ENCODE measurements at places on chromosomes 5 and 9.

GRCh38 chr5:165370794-165371193 is 1865.4 kb downstream of the MAT2B start:
- no peak for DNase-seq

GRCh38 chr9:135586601-135587109 is 25.1 kb downstream of the PAEP start:
- DNase-seq, result no peak

DNA sequence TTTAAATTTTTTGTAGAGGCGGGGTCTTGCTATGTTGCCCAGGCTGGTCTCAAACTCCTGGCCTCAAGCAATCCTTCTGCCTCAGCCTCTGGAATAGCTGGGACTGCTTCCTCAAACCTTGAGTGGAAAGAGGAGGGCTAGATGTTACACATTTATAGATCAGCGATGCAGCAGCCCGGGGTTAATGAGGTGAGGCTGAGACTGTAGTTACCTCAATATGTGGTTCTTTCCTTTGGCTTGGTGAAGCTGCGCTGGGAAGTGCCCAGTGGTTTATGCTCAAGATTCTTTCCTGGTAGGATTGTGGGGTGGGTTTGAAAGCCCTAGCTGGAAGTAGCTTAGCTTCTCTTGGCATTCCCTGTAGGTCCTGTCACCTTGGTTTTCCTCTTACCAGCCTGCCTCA is 22.5 kb downstream of the ZNF618 start:
- DNase-seq, result no peak

GRCh38 chr5:142317753-142318152 is 7.1 kb downstream of the SPRY4 start:
- no peak for DNase-seq

GRCh38 chr5:74995926-74996325 is 56.4 kb downstream of the GCNT4 start:
- DNase-seq, result no peak

GRCh38 chr5:476102-476813 is 33.3 kb downstream of the EXOC3 start:
- no peak for DNase-seq

DNA sequence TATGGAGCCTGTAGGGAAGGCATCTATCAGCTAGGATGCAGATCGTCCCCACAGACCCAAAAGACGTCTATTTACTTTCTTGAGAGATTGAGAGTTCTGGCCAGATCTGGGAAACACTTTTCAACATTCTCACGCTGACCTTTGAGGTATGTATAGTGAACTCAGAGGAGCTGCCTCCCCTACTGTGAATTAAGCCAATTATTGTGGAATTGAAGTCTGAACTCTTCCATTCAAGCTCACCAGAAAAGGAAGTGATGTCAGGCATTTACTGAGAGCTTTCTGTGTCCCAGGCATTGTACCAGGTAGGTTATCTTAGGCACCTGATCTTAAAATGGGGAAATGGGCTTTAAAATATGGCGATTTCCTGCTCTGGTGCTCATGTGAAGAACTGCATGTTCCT is 136.5 kb downstream of the SV2C start:
- DNase-seq, result no peak

DNA sequence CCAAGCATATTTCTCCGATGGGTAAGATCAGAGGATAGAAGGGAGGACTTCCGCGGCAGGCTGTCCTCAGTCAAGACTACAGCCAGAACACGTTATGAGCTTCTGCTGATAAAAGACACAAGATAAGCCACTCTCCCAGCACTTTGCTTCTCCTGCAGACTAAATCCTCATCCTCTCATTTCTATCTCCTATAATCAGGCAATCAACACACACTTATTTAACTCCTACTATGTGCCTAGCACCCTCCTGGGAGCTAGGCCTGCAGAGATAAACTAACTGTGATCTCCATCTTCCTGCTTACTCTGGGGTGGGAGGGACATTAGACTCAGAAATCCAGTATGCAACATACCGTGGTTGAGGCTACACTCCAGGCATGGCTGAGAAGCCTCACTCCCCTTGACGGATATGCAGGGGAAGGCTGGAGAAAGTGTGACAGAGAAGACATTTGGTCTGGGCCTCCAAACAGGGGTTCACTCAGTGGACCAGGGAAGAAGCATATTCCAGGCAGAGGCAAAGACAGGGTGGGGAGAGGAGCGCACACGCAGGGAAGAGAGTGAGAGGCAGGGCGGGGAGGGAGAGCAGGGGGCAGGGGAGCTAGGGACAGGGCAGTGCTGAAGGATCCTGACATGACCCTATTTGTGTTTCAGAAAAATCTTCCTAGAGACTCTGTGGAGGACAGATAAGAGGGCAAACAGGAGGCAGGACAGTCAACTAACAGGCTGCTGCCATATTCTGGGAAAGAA is 274.1 kb downstream of the DENND1A start:
- no peak for DNase-seq

DNA sequence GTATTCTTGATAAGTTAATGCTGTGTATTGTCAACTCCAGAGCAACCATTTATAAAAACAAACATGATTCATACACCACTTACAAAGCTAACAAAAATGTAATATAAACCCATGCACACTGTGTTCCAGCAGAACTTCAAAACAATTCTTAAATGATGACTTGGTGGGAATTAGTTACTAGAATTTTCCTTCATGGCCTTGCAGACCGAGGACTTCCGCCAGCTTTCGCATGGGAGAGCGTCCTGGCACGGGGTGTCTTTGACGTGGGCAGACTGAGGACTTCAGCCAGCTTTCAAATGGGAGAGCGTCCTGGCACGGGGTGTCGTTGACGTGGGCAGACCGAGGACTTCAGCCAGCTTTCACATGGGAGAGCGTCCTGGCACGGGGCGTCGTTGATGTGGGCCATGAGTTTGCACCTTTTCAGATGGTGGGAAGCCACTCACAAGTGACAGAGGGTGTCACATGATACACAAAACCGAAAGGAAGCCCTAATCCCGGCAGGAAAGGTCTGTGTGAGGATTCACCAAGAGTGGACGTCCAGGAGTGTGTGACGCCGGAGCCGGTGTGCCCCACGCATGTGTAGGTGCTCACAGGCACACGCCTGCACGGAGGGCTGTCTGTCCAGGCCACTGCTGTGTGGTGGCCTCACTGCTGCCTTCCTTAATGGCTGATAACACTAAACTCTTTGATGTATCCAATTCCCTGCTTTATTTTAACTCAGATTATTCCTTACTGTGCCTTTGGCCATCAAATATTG is 211.3 kb upstream of the IRX4 start:
- no peak for DNase-seq

DNA sequence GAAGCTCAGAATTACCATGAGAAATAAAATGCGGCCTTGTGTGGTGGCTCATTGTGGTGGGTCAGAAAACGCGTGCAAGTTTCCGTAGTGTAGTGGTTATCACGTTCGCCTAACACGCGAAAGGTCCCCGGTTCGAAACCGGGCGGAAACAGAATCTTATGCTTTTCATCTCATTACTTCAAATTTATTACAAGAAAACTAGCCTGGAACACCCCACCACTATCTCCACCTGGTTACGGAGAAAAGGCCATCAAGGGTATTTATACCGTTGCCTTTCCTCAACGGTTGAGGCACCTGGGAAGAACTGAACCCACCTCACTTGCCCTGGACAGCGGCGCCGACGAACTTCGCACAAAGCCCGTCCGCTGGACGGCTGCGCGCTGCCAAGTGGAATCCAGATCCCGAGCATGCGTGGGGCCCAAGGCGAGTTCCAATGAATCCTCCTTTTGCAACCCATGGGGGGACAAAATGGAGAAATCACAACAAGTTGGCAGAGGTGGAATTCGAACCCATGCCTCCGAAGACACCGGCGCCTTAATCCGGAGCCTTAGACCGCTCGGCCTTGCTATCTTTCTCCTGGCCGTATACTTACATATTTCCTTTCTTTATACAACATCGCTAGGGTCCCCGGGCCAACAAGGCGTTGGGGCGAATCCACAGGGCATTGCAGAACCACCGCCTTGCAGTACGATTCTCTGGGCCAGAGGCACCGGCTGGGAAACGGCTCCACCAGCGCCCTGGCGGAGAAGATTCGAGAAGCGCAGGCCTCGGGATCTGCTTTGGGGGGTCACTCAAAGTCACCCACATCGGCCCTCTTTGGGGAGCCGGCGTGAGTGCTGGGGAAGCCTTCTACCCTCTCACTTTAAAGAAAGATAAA is 16.9 kb downstream of the OR2V2 start:
- DNase-seq, result no peak

DNA sequence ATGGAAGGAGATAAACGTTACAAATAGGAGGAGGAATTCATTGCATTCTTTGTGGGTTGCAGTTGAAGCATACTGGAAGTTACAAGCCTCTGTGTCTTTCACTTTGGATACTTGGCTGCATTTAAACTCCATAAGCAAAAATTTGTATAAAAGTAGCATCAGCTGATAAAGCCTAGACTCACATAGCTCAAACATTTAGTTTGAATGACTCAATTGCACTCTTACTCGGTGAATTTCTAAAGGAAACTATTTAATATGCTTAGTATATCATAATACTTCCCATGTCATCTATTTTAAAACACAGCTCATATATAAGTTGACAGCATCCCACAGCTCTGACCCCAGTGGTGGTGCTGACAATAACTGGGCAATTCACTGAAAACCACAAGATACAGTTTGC is 596.6 kb upstream of the ZNF608 start:
- DNase-seq, result no peak

- no peak for DNase-seq
Measured at GRCh38 chr5:4348423-4348822, 752.8 kb downstream of the IRX1 start.

DNA sequence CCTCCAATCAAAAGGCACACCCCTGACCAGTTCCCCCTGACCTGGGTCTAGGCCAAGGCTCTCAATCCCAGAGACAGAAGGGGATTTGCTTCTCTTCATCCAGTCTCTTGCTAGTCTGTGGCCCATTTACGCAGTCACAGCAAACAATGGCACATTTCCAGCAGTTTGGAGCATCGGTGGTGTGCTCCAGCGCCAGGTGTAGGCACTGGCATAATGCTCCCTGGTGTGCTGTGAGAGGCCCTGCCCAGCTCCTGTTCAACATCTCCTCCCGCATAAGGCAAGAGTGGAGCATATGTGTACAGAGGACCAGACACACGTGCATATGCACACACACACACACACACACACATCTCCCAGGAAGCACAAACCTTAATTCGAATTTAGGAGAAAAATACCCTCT is 79.5 kb upstream of the ERCC6L2 start:
- DNase-seq, result no peak

GRCh38 chr9:132055756-132056155 is 23.9 kb downstream of the MED27 start:
- no peak for DNase-seq

DNA sequence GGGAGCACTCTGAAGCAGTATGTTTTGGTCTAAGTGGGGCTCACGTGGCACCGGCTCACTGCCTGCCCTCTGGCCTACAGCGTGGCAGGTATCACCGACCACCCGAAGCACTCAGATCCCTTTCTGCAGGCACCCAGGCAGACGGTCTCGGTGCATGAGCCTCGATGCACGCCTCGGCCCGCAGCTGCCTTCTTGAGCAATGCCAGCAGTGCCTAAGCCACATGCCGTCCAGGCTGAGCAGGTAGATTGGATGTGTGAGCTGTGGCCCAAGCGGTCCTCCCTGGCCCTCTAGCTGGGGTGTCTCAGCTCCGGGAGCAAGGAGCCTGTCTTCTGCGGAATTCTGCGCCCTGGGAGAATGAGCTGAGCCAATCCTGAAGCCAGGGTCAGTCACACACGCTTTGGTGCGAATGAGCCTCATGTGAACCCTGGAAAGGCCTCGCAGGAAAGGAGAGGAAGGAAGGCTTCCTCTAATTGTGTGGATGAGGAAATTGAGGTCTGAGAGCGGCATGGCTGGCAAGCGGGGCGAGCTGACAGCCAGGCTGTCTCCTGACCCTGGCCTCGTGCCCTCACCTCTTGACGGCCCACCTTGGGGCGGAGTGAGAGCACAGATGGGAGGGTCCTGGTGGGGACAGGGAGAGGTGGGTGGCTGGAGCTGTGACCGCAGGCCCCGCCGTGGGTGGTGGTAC is 14.4 kb downstream of the RXRA start:
- DNase-seq, result no peak

DNA sequence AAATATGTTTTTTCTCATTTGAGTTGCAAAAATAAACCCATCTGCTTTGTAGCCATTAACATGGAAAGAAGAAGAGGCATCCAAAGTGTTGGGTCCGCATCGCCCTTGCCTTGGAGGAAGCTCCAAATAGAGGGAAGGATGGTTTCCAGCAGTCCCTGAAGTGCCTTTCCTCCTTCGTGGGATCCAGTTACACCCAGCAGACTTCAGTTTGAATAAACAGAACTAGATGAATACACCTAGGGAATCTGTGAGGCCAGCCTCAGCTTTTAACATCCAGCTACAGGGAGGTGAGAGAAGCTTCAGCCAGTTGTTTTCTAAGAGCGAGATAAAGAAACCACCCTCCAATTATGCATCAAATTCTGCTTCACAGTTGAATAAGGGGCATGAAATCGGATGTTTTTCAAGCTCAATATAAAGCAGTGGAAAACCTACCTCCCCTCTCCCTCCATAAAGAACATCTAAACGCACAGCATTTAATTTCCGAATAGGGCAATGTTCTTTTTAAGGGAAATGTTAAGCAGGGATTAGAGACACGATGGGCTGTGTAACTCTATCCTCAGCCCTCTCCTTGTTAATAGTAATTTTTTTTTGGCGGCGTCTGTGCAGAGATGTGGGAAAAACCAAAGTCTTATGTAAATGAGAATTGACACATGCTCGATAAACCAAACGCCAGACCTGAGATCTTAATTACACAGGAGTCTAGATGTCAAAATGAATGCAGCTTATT is 264.7 kb downstream of the SLIT3 start:
- DNase-seq, result no peak
